ENCODE measurements at places on chromosomes 13 and 19. TPM values are rescaled to one million over a fixed set of nuclear protein-coding genes. Genes with fewer than 3 reads are reported as not detected.
A peak's percentile ranks its signal among the peaks of the same experiment; 100 is the strongest.

DNA sequence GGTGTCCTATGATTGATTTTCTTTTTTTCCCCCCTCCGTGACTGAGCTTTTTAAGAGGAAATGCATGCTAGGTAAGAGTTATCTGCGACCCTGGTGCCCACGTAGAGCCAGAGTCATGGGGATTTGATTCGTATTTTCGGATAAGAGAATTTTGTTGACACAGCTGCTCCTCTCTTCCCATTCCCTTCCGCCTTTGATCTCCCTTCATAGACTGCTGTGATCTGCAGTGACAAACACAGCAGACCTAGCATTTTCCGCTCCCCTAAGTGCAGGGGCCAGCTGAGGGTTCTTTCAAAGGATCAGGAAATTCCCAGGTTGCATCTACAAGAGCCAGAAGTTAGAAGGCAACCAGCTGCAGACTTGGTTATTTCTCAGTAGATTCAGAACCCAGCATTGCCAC lies 70.5 kb downstream of the ZNF568 start:
- no peak for DNase-seq

AMER2 gene
- polyA plus RNA-seq = not detected

GRCh38 chr19:44856421-44857083 lies 10.5 kb downstream of the NECTIN2 start:
- DNase-seq = peak; percentile 52

LHFPL6 gene
- 33.0 TPM for polyA plus RNA-seq

- DNase-seq = peak; percentile 91
Observed at GRCh38 chr19:17996826-17997316, 11.1 kb upstream of the ARRDC2 start.

DNA sequence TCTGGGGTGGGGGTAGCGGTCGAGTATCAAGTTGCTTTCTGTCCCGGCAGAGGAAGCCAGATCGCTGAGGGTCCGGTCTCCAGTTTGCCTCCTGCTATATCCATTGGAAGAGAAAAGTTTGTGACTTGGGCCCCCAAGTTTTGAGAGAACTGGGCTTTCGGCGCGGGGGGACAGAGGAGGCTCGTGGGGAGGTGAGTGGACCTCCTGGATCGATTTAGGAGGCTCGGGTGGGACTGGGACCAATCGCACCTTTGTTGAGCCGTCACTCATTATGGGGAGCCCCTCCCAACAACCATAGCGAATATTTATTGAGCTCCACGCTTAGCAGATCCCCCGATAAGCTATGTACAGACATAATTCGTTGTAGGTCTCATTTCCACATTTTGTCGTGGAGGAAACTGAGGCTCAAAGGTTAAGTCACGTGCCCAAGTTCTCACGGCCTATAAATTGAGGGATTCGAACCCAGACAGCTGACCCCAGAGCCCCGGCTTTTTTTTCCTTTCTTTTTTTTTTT lies 909 bp downstream of the RFXANK start:
- DNase-seq = no peak

KLK15 gene
- 2.7 TPM for polyA plus RNA-seq

DNA sequence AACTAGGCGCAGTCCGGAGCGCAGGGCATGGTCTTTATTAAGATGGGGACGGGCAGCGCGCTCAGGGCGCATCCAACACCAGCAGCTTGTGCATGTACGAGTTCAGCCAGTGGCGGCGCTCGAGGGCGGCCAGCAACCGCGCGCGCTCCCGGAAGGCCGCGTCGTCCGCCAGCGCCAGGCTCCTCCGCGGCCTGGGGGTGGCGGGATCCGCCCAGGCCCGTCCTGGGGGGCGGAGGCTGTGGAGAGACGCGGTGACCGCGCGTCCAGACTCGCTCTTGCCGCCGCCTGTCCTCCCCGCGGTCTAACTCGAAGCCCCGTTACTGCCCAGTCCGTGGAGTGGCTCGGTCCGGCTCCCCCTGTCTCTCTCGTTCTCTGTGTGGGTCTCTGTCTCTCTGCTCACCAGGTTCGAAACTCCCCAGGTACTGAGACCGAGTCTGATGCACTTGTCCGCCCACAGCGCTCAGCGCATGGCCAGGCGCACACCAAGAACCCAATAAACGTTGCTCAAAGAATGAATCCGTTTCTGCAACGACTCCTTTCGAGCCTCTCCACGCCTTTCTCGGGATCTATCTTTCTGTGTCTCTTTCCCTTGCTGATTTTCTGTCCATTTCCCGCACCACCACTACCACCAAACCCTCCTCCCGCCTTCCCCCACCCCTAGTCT lies 702 bp downstream of the PTH2 start:
- no peak for DNase-seq

C1QTNF9B gene
- not detected for polyA plus RNA-seq

- DNase-seq = no peak
Observed at GRCh38 chr19:45119582-45119981, 26.6 kb downstream of the PPP1R37 start.

OR7D2 gene
- not detected for polyA plus RNA-seq

DNA sequence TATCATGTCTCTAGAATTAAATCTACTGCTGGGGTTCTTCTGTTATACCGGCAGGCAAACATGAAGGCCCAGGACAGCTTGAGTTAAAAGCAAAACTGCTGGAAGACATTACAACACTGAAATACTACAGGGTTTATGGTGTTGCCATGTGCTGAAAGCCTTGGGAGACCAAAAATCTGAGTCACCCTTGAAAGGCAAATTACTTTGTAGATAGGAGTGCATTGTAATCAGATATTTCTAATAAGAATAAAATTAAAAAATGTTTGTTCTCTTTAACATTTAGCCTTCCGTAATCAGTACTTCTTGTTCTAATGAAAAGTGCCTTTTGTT lies 181.3 kb downstream of the PCDH9 start:
- DNase-seq = no peak

ADAMTSL5 gene
- polyA plus RNA-seq = 1.4 TPM

APOC1 gene
- 16.7 TPM for polyA plus RNA-seq

GRCh38 chr19:42276821-42277220 lies 7.8 kb downstream of the CIC start:
- DNase-seq = no peak

DNA sequence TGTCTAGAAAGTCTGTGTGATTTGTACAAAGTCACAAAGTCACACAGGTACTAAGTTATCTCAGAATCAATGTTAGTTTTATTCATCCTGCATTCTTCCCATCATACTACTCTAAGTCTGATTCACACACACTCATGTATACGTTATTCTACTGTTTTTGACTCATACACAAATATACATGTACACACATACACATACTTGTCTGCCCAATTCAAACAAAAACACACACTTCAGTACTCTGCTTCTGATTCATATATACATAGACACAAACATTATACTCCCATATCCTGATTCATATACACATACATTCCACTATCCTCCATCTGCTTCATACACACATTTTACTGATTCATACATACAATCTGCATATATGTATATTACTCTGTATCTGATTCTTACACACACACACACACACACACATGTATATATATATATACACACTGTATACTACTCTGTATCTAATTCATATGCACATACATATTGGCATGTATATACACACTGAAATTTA lies 69.3 kb downstream of the KLF12 start:
- no peak for DNase-seq

DNA sequence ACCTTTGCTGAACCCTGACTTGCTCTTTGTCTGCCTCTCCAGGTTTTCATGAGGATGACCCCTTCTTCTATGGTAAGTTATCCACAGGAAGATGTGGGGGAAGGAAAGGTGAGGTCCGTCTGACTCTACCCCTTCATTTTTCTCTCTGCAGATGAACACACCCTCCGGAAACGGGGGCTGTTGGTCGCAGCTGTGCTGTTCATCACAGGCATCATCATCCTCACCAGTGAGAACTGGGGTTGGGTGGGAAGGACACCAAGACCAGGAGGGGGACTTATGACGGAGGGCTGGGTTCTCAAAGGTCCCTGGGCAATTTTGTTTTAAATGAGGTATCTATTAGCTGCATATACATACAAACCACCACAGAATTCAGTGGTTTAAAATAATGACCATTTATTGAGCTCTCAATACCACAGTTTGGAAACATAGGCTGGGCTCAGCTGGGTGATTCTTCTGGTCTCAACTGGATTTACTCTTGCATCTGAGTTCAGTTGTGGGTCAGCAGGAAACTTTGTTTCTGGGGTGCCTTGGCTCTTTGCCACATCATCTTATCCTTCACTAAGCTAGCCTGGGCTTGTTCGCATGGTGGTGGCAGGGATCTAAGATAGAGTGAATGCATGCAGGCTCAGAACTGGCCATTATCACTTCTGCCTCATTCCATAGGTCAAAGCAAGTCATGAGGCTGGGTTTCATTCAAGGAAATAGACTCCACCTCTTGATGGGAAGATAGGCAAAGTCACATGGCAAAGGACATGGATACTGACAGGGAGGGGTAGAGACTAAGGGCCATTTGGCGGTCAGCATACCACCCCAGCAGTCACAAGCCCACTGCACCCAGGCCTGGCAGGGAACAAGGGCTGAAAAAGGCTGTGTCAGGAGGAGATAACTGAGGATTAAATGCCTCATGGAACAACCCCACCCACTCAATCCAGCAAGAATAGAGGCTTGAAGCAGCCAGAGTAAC lies 11.8 kb downstream of the FXYD5 start:
- no peak for DNase-seq

ZNF846 gene
- 5.8 TPM for polyA plus RNA-seq

DNA sequence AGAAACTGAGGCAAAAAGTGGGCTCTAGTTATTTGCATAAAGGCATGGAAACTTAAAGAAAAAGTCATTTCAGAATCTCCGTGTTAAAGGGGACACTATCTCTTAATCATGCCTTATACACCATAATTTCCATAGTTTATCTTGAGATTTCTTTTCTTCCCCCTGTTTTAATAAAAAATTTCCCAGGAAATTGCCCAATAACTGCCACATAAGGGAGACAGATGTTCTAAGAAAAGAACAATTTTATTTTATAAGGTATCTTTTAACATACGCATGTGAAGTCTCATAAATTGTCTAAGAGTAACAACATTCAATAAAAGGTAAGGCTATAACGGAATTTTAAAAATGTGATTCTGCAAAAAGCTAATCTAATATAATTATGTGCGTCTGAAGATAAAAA lies 371.3 kb downstream of the IRS2 start:
- no peak for DNase-seq

- no peak for DNase-seq
Observed at GRCh38 chr13:51623473-51623872, 39.2 kb downstream of the WDFY2 start.

GRCh38 chr13:48749144-48749543 lies 95.4 kb downstream of the CYSLTR2 start:
- no peak for DNase-seq

CA11 gene
- 42.3 TPM for polyA plus RNA-seq

KIR2DL4 gene
- not detected for polyA plus RNA-seq

- no peak for DNase-seq
Observed at GRCh38 chr19:47020132-47020805, 632 bp downstream of the NPAS1 start.

GFY gene
- polyA plus RNA-seq = not detected

DNA sequence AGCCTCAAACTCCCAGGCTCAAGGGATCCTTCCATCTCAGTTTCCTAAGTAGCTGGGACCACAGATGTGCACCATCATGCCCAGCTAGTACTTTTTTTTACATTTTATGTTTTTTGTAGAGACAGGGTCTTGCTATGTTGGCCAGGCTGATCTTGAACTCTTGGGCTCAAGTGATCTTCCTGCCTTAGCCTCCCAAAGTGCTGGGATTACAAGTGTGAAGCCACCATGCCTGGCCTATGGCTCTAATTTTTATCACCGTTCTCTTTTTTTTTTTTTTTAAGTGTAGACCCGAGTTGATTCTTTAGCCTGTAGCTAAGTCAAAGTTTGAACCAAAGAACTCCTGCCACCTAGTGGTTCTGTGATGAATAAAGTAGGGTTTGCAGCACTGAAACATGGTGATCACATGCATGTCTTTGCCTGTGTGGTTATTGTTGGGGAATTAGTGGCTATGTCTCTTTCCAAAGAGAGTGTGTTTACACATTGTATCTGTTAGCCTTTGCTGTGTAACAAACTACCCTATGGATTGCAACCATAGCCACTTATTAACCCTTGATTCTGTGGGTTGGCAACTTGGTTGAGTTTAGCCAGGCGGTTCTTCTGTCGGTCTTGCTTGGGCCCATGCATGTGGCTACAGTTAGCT lies 11.6 kb downstream of the NFILZ start:
- peak; percentile 66 for DNase-seq

GRCh38 chr13:40311356-40312101 lies 354.9 kb downstream of the FOXO1 start:
- DNase-seq = no peak

- no peak for DNase-seq
Observed at GRCh38 chr13:33743438-33744368, 74.2 kb upstream of the RFC3 start.

GRCh38 chr19:38644719-38645118 lies 2.7 kb upstream of the ACTN4 start:
- no peak for DNase-seq

UBE2L5 gene
- not detected for polyA plus RNA-seq

DNA sequence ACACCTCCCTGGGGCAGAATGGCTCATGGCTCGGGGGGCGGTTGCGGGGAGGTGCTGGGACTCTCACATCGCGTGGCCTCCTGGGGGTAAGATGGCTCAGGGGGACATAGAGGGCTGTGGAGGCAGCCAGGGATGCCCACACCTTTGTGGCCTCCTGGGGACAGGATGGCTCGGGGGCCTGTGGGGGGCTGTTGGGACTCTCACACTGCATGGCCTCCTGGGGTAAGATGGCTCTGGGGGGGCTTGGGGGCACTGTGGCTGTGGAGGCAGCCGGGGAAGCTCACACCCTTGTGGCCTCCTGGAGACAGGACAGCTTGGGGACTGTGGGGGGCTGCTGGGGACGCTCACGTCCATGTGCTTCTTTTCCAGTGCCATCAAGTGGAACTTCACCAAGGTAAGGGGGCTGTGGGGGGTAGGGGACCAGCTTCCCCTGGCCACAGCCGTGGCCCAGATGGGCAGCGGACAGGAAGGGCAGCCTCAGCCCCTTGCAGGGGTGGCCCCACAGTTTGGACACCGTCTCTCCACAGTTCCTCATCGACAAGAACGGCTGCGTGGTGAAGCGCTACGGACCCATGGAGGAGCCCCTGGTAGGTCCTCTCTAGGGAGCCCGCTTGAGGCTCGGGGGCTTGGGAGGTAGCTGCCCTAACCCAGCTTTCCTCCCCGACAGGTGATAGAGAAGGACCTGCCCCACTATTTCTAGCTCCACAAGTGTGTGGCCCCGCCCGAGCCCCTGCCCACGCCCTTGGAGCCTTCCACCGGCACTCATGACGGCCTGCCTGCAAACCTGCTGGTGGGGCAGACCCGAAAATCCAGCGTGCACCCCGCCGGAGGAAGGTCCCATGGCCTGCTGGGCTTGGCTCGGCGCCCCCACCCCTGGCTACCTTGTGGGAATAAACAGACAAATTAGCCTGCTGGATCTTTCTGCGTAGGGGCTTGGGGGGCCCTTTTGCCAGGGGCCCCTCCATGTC lies 2.4 kb downstream of the GPX4 start:
- no peak for DNase-seq
